T-helper 1 cell (primary cell): ENCODE measurements at places on chromosomes 2 and 18.

GRCh38 chr2:240233885-240234502, 93.5 kb upstream of the OTOS start:
- peak; percentile 10 for DNase-seq

- DNase-seq = no peak
Measured at GRCh38 chr18:74286106-74286855, 5.5 kb downstream of the CYB5A start.

DNA sequence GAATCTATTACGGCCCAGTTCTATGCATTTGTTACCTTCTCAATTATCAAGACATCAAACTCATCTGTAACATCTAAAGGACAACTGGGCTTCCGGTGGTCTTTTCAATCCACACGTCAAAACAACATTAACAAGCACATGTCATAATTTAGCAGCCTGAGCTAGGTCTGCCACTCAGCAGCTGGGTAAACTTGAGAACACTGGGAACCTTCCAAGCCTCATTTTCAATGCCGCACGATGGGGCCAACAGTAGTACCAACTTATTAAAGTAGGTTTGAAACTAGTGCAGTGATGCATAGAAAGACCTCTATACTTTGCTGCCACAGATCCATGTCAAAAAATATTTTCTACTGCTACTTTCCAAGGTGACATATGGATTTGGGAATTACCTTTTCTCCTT, 60.4 kb downstream of the COL4A4 start:
- DNase-seq = no peak

DNA sequence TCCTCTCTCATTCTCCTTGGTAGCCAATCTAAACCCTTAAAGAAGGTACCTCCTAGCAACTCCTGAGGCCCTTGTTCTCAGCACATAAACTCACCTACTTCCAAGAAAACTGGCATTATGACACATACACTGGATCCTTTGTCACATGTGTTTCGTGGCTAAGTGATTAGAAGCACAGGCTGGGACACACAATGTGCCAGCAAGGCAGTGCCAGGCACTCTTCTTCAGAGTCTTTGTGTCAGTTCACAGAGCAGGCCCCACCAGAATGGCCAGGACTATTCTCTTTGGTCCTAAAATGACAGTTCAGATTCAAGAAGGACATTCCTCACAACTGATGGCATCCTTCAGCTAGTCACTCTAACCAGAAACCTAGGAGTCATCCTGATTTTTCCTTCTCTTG, 40.3 kb downstream of the SMC6 start:
- DNase-seq = no peak

GRCh38 chr2:160352500-160352899, 141.1 kb downstream of the RBMS1 start:
- no peak for DNase-seq

DNA sequence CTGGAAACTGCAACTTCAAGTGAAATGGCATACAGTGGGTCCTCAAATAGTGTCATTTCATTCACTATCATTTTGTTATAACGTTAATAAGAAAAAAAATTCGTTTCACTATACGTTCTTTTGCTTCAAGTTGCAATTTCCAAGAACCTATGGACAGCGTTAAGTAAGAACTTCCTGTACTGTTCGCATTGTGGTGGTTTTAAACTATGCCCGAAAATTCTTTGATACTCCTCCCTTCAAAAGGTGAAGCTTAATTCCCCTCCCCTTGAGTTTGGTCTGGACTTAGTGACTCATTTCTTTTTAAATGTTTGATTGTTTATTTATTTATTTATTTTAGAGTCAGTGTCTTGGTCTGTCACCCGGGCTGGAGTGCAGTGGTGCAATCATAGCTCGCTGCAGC, 20.7 kb downstream of the GNLY start:
- no peak for DNase-seq

DNA sequence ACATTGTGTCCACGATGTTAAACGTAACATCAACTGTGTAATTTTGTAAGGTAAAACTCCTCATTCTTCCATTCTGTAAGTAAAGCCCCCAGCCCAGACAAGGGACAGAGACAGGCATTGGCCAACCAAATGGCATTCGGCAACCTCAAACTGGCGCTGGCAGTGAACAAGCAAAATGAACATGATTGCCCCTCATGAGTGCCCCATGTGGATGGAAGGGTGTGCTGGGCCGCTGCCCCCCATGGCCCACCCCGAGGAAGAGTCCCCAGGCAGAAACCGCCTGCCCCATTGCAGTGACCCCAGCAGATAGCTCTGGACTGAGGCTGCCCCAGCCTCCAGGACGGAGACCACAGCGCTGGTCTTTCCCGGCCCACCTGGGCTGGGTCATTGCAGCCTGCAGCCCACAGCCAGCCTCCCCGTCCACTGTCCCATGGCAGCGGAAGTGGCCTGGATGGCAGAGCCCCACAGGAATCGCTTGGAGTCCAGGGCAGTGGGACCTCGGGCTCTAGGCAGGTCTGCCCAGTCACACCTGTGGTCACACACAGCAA, 220.2 kb downstream of the HDAC4 start:
- no peak for DNase-seq

GRCh38 chr18:76395609-76396008, 99.4 kb downstream of the ZNF516 start:
- no peak for DNase-seq

DNA sequence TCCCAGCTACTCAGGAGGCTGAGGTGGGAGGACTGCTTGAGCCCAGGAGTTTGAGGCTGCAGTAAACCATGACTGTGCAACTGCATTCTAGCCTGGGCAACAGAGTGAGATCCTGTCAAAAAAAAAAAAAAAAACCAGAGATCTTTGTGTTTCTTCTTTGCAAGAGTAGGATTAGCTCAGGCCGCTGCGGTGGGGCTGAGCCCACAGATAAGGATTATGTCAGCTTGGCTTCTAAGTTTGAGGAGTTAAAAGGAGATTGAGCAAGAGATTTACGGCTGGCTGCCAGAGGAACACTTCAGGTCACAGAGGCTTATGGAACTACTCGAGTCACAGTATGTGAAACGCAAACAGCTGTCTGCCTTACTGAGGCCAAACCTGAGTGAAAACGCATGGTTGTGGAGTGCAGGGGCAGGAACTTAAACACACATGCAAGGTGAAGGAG, 146.7 kb upstream of the L3MBTL4 start:
- no peak for DNase-seq

DNA sequence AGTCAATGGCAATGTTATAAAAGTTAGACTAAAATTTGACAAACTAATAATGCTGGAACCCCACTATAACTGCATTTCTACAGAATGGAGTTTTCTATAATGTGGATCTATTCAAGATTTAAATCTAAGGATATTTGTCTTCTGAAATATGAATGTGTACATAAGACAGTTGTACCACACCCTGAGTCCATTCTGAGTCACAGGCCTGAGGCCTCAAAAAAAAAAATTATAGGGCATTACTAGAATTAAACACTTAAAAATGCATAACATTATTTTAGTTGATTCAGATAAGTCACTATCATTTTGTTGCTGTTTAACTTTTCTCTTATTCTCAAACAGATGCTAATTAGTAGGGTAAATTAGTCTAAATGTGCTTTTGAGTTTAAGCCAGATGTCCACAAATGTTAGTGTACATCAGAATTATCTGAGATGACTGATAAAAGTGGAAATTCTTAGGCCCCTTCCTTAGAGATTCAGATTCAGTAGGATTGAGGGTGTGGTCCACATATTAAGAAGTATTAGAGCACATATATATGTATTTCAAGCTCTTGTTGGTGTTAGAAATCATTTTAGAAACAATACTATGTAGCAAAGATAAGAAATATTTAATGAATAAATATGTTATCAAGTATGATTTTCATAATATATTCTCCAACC, 42.4 kb upstream of the COL5A2 start:
- DNase-seq = no peak

DNA sequence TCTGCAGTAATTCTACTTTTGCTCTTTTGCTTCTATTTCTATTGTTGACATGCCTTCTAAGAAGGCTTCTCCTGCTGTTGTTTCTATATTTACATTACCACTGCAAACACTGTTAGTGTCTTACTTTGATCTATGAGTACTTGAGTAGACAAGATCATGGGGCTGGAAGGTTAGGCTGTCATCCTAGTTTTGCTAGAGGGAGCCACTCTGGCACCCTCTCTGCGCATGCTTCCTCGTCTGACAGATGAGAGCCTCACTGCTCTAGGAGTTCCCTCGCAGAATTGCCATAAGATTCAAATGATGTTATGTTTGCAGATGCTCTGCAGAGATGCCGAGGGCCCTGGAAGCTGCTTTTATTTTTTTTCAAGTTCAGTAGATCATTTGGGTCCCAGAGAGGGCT, 185.6 kb downstream of the RNF144A start:
- DNase-seq = no peak

- DNase-seq = no peak
Measured at GRCh38 chr2:202815548-202816360, 55.8 kb downstream of the ICA1L start.

DNA sequence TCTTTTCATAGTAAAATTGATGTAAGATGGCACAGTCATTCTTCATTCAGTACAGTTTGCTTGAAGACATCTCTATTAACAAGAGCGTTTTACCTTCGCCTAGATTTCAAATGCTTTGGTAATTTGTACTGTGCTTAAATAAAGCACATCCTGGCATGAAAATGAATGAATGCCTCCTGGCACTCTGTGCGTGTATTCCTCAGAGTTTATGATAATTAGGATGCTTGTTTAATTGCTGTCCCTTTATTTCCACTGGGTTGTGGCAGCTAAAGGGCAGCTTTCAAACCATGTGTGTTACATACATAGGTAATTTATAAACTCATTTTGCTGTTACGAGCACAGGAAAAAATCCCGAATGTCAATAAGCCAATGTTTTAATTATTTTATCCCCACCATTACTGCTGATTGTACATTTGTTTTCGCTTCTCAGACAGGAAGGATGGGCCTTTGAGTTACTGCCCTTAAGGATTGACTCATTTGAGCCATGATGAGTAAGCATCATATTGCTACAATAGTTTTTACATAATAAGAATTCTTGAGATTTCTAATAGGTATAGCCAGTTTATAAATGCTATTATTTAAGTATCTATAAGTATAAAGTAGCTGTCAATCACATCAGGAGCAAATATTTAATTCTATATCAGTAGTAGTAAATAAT, 516.5 kb downstream of the XIRP2 start:
- no peak for DNase-seq

GRCh38 chr2:70123051-70123828, 36.0 kb downstream of the PCBP1 start:
- no peak for DNase-seq

GRCh38 chr2:219344751-219345430, 12.3 kb upstream of the RESP18 start:
- no peak for DNase-seq

DNA sequence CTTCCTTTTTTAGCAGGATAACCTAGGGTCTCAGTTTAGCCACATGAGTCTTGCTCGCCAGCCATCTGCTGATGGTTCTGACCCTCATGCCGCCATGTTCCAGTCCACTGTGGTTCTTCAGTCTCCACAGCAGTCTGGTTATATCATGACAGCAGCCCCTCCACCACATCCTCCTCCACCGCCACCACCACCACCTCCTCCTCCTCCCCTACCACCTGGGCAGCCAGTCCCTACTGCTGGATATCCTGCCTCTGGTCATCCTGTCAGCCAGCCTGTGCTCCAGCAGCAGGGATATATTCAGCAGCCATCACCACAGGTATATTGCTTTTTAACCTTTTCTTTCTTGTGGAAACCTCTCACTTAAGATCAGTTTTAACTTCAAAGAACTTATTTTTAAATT, 89.9 kb upstream of the UBXN4 start:
- DNase-seq = no peak

DNA sequence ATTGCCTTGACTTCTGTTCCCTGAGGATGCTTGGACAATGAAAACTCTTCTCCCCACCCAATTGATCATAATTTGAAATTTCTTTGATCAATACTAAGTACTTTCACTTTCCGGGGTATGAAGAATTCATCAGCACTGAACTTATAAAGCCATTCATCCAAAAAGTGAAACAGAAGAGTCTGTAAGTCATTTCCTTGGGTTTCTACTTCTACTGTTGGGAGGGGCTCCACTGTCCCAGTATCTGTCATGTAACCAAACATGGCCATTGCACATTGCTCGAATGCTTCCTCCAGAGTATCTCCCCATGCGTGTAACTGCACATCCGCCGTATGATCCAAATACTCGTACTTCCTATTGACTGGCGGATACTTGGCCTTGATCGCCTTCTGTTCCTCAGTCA, 30.3 kb downstream of the NCL start:
- DNase-seq = no peak

DNA sequence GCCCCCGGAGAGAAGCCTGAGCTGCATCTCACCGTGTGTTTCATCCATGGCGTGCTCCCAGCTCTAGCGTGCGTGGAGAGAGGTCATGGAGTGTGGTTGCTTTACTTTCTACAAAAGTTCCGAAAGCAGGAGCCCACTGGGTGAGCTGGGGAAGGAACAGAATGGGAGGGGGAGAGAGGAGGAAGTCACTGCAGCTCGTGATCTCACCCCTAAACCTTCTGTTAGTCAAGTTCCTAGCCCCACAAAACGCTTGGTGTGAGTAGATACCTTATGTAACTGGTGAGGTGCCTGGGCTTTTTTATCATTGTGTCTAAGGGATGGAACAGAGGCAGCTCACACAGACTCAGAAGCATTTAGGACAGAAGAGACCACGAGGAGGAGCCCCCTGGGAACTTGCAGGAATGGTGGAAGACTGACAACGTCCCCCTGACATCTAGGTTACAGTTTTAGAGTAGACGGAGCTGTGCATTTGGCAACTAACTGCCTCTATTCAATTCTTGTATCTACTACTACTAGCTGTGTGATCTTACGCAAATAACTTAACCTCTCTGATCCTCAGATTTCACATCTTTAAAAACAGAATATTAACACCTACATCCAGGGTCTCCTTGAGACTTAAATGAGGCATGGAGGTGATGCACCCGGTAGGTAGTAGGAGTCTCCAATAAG, 123.3 kb downstream of the ARL4C start:
- no peak for DNase-seq

DNA sequence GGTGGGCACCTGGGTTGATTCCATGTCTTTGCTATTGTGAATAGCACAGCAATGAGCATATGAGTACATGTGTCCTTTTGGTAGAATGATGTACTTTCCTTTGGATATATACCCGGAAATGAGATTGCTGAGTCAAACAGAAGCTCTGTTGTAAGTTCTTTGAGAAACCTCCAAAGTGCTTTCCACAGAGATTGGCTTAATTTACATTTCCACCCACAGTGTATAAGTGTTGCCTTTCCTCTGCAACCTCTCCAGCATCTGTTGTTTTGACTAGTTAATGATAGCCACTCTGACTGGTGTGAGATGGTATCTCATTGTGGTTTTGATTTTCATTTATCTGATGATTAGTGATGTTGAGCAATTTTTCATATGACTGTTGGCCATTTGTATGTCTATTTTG, 194.8 kb downstream of the ZNF804A start:
- DNase-seq = no peak

- no peak for DNase-seq
Measured at GRCh38 chr18:80171054-80171872, 62.2 kb downstream of the ADNP2 start.
